ENCODE measurements at places on chromosomes 3 and 15. TPM values are rescaled to one million over a fixed set of nuclear protein-coding genes. Genes with fewer than 3 reads are reported as not detected.

MEGF11 gene
- not detected for total RNA-seq

CCR9 gene
- not detected for total RNA-seq

ISLR2 gene
- total RNA-seq: 4.4 TPM

HSPBAP1 gene
- 12.0 TPM for total RNA-seq

CHL1 gene
- 0.39 TPM for total RNA-seq

ILDR1 gene
- not detected for total RNA-seq

CPA3 gene
- not detected for total RNA-seq

C3orf85 gene
- total RNA-seq: not detected

SLITRK3 gene
- total RNA-seq: not detected

CEP97 gene
- total RNA-seq: 10.1 TPM

LSAMP gene
- total RNA-seq: 1.6 TPM

TMC3 gene
- not detected for total RNA-seq

NRG4 gene
- 0.13 TPM for total RNA-seq

TRIM42 gene
- not detected for total RNA-seq

CPN2 gene
- total RNA-seq: not detected

TTLL13 gene
- total RNA-seq: 0.08 TPM

PCOLCE2 gene
- total RNA-seq: 2.6 TPM

OXNAD1 gene
- total RNA-seq: 9.4 TPM

ZIC1 gene
- total RNA-seq: not detected

EIF4G1 gene
- total RNA-seq: 310 TPM

GOLGA8R gene
- 0.08 TPM for total RNA-seq

SPSB4 gene
- total RNA-seq: not detected

CDHR4 gene
- not detected for total RNA-seq

PPP1R14D gene
- total RNA-seq: not detected

CPNE9 gene
- not detected for total RNA-seq

ADPGK gene
- total RNA-seq: 47.6 TPM

EPHB3 gene
- total RNA-seq: 0.39 TPM

FAM107A gene
- 0.32 TPM for total RNA-seq

STRIT1 gene
- total RNA-seq: not detected

Data from epithelial cell of alveolus of lung (primary cell).